ENCODE measurements at places on chromosomes 4 and X.

GRCh38 chrX:13688384-13688957 is 457 bp upstream of the RAB9A start:
- DNase-seq: no peak

DNA sequence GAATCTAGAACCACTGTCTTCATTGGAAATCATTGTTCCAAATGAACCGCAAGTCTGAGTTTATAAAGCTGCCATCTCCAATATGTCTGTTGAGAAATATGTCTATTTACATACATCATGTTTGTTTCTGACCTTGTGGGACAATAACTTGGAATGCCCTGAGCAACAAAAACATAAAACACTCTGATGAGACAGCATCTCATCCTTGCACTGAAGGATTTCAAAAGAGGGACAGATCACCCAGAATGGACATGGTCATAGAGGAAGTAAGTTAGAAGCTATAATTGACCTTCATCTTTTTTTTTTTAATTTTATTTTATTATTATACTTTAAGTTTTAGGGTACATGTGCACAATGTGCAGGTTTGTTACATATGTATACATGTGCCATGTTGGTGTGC is 22.5 kb downstream of the RXFP1 start:
- no peak for DNase-seq

DNA sequence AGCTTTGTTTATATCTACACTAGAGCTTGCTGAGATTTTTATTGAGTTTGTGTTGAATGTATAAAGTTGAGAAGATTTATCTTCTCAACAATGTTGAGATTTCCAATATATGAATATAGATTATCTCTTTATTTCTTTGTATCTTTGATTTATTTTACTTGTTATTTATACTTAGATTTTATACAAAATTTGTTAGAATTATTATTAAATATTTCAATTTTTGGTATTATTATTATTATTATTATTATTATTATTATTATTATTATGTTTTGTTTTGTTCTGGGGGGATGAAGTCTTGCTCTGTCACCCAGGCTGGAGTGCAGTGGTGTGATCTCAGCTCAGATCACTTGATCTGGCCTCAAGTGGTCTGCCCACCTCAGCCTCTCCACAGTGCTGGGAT is 322.5 kb downstream of the PPARGC1A start:
- DNase-seq: no peak

- no peak for DNase-seq
Measured at GRCh38 chr4:103075435-103075893, 1.1 kb downstream of the SLC9B2 start.

DNA sequence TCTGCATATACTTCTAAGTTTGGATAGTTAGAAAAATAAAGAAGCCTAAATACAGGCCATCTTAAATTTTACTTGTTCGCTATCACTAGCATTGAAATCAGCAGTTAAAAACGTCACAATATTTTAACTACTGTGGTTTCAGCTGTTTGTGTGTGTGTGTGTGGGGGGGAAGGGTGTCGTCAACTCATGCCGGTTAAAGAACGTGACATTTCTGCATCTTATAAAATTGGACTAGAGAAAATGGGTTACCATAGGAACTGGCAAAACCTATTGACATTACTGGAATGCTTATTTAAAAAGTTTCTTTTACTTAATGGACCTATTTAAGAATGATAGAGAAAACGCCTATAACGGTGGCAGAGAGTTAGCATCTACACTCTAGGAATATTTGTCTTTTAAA is 1.2 kb upstream of the CNKSR2 start:
- DNase-seq: no peak
